ENCODE measurements at places on chromosomes 12 and 14. TPM values are rescaled to one million over a fixed set of nuclear protein-coding genes. Genes with fewer than 3 reads are reported as not detected.

DNA sequence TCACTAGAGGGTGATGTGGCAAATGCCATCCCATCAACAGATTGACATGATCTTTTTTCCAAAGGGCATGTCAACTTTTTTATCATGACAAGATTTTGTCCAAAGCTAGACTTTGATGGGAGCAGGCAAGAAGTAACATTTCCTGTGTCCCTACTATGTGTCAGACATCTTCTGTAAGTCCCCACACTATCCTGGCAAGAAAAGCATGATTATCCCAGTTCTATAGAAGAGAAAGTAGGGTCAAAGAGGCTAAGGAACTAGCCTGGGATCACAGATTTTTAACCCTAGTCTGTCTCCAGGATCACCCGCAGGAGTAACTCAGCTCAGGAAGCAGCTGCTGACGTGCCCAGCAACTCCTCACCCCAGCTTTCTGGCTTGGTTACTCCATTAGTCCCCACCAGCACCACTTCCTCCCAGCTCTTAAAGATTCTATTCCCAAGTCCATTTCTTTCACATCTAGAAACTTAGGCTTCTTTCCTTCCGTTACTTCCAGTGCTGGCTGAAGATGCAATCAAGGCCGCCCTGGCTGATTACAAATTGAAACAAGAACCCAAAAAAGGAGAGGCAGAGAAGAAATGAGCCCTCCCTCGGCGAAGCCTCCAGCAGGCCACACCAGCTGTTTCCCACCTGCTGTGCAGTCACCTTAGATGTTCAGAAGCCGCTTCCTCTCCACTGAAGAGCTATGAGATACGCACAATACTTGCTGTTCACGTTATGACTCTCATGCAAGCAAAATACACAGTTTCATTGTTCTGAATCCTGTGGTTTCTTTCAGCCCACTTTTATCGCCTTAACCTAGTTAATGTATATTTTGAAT lies 6.2 kb downstream of the ISCU start:
- DNase-seq = no peak

- DNase-seq = no peak
Measured at GRCh38 chr12:108635997-108636808, 2.5 kb upstream of the SELPLG start.

KIF5A gene
- polyA plus RNA-seq = 0.50 TPM

FOXG1 gene
- not detected for polyA plus RNA-seq

Measured in BJ (cell line).